Stimulated activated naive CD4-positive, alpha-beta T cell (primary cell): ENCODE measurements at places on chromosomes 1 and 21.

GRCh38 chr1:110449661-110450651 lies 993 bp upstream of the PROK1 start:
- no peak for DNase-seq

DNA sequence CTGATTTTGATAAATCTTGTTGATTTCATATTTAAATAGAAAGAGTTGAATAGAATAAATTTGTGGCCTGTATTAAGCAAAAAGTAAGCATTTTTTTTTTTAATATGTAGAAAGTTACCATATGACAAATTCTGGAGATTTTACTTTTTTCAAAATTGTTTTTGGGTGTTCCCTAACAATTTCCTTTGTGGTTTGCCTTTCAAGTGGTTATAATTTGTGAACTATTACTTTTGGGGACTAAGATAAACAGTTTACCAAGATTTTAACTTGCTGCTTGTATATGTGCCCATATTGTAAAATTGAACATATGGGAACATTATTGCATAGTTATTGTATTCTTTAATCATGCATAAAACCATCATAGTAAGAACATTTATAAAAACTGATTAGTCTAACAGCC lies 34.6 kb downstream of the SLC30A7 start:
- DNase-seq: peak; percentile 56

DNA sequence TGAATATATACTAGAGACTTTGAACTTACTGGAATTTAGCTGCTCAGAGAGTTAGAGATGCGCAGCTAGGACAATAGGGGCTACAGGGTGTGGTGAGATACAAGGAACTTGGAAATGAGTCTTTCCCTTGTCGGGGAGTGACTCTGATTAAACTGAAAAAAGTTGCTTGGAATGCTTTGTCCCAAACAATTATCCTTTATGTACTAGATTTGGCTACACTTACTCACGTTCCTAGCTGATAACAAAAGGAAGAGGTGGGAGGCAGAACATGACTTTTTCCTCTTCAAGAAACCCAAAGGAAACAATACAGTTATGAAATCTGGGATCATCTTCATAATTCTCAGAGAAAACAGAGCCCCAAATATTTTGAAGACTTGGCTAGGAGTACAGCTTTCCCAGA lies 6.9 kb upstream of the CGN start:
- DNase-seq: no peak

GRCh38 chr1:218930472-218931241 lies 243.0 kb upstream of the LYPLAL1 start:
- DNase-seq: no peak

GRCh38 chr1:63807046-63807445 lies 33.2 kb downstream of the ROR1 start:
- no peak for DNase-seq

DNA sequence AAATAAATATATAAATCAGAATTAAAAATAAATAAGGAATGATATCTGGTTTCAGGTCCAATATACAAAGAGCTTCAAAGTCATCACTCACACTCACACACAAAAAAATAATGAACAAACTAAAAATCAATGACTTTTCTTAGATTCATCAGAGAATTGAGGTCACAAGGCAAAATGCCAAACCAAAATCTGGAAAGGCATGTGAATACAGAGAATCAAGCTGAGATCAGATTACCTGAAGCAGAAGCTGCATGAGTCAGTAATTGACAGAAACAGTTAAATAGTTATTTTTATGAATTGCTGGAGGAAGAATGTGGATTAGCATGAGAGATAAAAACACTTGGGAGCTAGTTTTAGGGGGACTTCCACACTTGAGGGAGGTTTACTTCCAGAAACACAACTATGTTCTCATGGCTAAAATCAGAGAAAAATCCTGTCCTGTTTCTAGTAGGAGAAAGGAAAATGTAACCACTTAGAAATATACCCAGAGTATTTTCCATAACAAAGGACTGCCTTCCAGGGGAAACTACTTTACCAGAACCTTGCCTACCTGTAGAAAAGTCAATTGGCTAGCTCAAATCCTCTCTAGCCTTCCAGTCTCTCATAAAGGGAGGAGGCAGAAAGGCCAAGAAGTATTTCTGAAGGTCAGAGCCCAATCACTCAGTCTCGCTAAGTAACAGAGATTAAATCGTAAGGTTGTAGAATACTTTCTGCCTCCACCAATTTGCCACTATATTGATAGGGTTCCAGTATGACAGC lies 536.6 kb upstream of the NR5A2 start:
- DNase-seq: no peak

DNA sequence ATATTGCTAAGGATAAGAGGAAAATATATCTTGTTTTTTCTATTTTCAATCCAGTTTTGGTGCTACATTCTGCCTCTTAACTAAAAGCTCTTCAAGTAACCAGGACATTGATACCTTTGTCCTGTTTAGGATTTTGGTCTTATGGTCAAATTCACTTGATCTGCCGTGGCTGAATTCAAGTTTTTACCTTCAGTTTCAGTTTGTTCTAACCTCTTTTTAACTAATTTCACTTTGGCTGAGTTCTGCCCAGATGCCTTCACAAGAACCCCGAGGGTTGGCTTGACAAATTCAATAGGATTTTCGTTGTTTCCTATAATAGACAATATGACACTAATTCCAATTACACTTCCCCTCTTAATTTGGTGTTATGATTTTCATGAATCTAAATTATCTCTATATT lies 84.5 kb upstream of the C1orf21 start:
- no peak for DNase-seq

DNA sequence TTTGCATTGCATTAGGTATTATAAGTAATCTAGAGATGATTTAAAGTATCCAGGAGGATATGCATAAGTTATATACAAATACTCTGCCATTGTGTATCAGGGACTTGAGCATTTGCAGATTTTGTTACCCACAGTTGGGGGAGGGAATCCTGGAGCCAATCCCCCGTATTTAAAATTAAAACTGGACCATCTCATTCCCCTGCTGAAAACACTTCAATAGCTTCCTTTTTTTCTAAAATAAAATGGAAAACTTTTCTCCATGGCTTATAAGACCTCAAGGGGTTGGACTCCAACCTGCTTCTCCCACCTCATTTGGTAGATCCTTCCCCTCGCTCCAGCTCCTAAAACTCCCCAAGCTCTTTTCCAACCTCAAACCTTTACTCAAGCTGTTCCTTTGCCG lies 10.4 kb upstream of the CD34 start:
- no peak for DNase-seq

GRCh38 chr21:42733037-42733627 lies 79.7 kb downstream of the PDE9A start:
- no peak for DNase-seq

GRCh38 chr1:27643600-27644368 lies 8.8 kb upstream of the FGR start:
- peak; percentile 47 for DNase-seq

DNA sequence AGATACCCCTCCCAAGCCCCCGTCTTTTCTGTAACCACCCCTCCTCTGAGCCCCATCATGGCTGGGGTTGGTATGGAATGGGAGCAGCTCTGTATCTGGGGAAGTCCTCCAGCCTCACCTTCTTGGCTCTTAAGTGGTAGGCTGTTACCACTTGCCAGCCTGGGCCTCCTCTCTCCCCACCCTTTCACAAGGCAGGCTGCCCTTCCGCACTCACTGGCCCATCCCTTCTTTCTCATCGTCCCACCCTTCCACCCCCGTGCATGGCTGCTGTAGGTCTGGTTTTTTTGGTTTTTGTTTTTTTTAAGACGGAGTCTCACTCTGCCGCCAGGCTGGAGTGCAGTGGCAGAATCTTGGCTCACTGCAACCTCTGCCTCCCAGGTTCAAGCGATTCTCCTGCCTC lies 5.2 kb downstream of the CYB561D1 start:
- no peak for DNase-seq

GRCh38 chr1:26020941-26021646 lies 481 bp upstream of the EXTL1 start:
- DNase-seq: no peak

DNA sequence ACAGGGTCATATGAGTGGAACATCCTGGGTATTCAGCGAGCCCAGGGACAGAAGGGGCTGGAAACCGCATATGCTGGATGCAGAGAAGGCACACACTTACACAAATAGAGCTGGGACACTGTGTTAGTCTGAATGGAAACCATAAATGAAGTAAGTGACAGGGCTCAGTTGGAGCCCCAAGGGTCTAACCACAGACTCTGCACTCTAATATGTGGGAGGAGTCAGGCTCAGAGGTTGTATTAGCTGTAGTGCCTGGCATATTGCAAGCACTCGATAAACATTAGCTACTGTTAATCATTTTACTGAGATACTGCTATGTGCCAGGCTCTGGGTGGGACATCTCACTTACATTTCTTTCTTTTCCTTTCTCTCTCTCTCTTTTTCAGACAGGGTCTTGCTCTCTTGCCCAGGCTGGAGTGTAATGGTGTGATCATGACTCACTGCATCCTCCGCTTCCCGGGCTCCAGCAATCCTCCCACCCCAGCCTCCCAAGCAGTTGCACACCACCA lies 6.5 kb upstream of the OLIG1 start:
- DNase-seq: no peak

- no peak for DNase-seq
Observed at GRCh38 chr1:184859381-184860105, 104.9 kb upstream of the EDEM3 start.

DNA sequence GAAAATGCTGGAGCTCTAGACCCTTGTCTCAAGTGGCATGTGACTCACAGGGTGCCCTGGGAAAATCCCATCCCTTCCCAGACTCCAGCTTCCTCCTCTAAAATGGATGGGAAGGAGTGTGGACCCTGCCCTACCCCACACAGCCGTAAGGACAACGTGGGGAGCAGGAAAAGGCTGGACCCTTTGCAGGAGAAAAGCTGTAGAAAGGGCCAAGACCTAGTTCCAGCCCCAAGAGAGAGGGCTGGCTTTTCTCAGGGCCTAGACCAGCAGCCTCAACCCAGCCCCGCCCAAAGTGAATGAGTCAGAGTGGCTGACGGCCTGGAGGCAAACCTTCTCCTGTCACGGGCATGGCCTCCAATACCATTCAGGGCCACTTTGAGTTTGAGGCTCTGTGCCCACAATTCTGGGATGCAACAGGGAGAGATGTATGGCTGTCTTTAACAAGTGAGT lies 1.1 kb downstream of the LAMB3 start:
- DNase-seq: no peak
